Stimulated activated CD8-positive, alpha-beta memory T cell treated with anti-CD3 and anti-CD28 coated beads, Interleukin-7, amount 100 ng/mL, for 1 hour (primary cell): ENCODE measurements at places on chromosomes 3 and 15.

GRCh38 chr3:186782542-186783057 lies 777 bp upstream of the EIF4A2 start:
- DNase-seq = no peak

DNA sequence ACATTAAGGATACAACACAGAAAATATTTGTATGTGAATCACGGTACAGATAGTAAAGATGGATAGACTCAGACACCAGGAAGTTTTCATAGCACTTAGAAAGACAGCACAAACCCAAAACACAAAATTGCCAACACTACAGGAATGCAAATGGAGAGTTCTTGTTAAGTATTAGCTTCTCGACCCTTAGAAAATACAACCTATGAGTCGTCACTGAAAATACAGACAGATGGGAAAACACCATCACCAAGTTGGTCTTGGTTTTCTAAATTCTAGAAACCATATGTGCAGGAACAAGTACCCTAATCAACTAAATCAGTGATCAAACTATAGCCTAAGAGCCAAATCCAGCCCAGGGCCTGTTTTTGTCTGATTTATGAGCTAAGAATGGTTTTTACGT lies 50.7 kb downstream of the PEAK1 start:
- no peak for DNase-seq

GRCh38 chr3:191316876-191317603 lies 12.2 kb upstream of the CCDC50 start:
- no peak for DNase-seq

DNA sequence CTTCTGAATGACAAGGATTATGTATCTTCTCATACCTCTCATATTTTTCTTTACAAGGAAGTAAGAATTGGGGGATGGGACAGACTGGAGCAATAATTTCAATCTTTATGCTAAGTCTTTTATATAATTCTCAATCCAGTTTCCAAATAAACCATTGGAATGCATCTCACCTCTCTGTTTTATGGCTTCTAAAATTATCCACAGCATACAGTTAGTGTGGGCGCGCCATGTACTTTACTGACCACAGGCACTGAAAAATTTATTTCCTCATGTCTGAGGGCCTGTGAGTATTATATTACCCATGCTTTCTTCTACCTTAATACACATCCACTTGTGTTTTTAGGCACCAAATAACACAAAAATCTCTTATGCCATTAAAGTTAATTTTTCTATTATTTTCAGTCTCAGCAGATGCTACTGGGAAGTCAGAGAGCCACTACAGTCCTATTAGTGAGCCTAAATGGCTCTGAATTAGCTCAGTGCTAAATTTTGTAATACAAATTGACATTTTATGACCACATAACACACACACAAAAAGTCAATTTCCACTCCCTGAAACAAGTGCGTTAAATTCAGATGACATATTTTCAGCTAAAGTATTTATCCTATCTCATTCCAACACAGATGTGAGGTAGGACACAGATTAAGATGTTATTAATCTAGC lies 39.3 kb downstream of the SLITRK3 start:
- DNase-seq = no peak

DNA sequence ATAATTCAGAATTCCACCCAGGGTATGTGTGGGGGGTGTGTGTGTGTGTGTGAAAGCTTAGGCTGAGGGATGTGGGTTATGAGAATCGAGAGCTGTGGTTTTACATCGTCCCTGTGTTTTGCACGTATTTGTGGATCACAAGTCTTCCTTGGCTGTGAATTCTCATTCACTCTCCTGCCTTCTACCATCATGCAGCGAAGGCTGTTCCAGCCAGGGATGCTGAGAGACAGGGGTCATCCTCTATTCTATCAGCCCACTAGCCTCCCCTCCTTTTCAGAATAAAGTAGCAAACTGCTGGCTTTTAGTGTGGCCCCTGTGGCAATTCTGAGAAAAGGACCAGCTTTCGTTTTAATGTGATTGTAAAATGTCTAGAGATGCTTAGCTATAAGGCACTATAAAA lies 460.6 kb upstream of the NR2F2 start:
- no peak for DNase-seq

- no peak for DNase-seq
Measured at GRCh38 chr3:153553605-153553945, 391.5 kb downstream of the RAP2B start.

GRCh38 chr15:63736287-63736686 lies 97.5 kb downstream of the HERC1 start:
- no peak for DNase-seq

DNA sequence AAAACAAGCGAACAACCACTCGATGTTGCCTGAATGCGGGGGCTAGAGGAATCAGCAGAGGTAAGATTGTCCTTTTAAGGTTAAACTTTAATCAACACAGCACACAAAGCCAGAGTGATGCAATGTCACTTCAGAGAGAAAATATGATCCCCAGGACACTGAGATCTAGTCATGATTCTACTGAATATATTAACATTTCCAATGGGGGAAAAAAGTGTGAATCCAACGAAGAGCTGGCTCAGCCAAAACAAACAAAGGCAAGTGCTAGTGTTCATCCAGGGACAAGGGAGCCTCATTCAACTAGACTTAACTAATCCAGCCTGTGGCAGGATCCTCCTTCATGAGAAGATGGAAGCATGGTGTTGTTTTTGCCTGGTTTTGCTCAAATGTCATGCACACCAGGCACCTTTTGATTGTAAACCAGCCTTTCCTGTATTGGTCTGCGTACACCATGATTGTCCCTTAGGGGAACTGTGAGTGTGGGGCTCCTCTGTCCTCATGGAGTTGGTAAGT lies 35.8 kb downstream of the SCG5 start:
- no peak for DNase-seq

- no peak for DNase-seq
Measured at GRCh38 chr15:97977734-97978133, 17.2 kb downstream of the ARRDC4 start.

DNA sequence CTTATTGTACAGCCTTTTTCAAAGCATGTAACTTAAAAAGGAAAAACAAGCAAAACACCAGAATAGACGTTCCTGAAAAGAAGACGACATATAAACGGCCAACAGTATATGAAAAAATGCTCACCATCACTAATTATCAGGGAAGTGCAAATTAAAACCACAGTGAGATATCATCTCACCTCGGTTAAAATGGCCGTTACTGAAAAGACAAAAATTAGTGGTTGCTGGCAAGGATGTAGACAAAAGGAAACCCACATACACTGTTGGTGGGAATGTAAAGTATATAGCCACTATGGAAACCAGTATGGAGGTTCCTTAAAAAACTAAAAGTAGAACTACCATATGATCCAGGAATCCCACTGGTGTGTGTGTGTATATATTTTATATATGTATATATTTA lies 64.5 kb upstream of the MLF1 start:
- no peak for DNase-seq

DNA sequence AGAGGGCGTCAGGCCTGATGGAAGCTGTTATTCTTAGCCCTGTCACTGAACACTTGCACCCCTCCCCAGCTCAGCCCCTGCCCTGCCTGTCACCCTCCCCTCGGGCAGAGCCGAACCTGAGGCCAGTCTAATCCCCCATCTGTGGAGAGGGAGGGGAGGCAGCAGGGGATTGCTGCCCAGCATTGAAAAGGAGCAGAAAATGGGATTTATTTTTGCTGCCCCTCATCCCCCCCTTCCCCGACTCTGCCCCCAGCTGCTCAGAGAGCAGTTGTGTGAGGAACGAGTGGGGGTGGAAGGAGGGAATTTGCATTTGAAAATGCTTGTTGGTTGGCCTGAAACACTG lies 71.6 kb downstream of the EPHB3 start:
- DNase-seq = no peak

GRCh38 chr15:42348083-42348482 lies 11.2 kb upstream of the CAPN3 start:
- no peak for DNase-seq

GRCh38 chr15:63340878-63341277 lies 40.8 kb downstream of the CA12 start:
- DNase-seq = no peak

DNA sequence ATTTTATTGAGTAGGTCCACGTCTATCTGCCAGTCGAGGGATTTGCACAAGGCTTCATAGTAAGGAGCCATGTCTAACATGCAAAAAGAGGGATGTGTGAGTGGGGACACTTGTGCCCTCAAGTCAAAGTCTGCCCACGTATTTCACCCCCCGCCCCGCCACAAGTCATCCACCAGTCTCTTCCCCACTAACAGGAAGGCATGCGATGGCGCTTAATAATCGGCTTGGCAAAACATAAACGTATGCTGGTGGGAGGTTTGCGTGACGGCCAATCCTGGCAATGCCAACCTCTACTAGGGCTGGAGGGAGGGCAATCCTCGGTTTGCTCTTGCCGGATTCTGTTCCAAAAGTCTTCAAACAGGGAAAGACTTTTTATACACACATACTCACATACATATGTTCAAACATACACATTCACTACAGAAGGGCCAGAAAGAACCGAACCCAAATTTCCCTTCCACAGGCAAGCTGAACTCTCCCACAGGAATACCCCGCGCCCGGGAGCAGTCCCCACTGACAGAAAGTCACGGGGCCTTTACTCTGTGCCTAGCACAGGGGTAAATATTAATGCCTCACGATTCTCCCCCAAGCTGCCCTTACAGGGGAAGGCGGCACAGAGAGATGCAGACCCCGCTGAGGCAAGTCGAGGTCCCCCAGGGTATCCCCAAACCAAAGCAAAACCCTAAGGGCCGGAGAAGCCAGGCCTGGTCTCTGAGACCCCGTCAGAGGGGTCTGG lies 675 bp downstream of the PSMD6 start:
- no peak for DNase-seq

GRCh38 chr3:195087328-195087727 lies 183.6 kb downstream of the XXYLT1 start:
- no peak for DNase-seq

DNA sequence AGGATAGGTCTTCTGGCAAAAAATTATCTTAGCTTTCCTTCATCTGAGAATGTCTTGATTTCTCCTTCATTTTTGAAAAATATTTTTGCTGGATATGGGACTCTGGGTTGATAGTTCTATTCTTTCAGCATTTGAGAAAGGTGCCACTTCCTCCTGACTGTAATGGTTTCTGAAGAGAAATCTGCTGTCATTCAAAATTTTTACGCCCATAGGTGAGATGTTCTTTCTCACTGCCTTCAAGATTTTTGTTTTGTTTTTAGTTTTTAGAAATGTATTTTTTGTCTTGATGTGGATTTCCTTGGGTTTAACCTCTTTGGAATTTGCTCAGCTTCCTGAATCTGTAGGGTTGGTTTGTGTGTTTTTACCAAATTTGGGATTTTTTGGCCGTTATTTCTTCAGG lies 37.1 kb upstream of the ATP2B2 start:
- no peak for DNase-seq

DNA sequence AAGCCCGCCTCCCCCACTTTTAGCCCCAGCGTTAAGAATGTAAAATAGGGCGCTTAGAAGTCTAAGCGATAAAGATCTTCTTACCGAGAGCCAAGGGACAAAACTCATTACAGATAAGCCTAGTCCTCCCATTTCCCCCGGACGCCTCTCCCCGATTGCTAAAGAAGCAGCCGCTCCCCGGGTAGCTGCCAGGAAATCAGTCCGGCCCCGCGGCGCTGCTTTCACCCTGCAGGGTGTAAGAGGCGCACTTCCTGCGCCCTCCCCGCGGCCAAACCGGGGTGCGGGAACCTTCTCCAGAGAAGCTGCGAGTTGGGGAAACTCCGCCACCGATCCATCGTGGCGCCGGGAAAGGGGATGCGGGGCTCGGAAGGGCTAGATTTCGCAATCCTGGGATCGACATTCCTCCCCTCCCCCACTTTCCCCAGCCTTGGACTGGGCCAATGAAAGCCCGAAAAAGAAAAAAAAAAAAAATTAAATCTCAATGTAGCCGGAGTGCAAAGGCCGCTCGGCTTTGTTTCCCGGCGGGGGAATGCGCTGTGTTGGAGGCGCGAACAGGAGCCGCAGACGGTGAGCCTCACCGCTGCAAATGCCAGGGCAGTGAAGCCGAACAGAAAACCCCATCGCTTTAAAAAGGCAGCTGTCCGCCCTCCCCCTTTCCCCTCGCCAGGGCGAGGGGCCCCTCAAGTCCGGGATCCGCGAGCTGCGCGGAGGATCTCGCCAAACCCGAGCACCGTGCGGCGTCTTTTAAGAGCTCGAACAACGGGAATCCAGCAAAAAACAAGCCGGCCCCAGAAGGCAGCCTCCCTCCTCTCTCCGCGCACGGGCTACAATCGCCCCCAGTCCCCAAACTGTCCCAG lies 626 bp upstream of the PTPRG start:
- DNase-seq = no peak

DNA sequence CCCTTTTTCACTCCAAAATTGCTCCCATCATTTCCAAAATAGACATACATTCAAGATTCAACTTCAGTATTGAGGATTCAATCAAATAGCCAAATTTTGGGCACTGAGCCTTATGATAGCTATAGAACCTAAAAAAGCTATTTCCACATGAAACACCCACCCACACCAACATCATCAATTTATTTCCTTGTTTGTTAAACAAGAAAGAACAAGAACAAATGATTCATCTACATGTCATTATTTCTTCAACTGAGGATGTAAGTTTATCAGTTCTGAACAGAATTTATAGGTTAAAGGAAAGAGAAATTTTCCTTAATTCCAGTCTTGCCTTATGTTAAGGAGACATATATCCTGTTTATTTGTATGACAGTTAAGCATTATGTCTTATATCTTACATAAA lies 32.2 kb downstream of the DPPA2 start:
- DNase-seq = no peak

GRCh38 chr3:31768479-31769125 lies 212.5 kb downstream of the OSBPL10 start:
- DNase-seq = no peak

DNA sequence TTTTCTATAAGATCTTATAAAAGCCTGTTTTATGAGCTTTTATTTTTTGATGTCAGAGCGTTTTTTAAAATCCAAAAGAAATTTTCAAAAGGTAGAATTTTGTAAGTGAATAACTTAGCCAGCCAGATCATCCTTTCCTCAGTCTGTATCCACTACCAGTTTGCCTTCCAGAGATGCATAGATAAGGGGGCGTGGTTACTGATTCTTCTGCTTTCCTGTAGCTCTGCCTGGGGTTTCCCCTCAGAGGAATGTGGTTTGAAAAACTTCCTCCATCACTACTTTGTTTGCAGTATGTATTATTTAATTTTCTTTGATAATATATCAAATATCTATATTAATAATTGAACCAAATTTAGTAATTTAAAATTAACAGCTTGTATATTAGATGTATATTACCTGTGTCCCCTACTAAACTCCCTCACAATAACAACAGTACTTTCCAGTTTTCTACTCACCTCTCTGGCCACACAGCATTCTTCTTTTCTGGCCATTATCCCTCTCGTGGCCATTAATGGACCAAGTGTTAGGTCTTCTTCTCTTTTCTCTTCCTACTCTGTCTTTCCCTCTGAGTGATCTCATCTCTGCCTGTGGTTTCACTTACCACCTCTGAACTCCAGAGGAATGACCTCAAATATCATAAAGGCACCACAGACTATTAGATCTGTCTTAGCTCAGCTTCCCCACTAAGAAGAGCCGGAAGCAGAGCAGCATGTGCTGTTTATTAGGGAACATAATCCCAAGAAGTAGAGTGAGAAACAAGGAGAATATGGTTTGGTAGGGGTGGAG lies 239.7 kb downstream of the UBE2E2 start:
- no peak for DNase-seq

- DNase-seq = no peak
Measured at GRCh38 chr15:27084844-27085243, 113.9 kb downstream of the GABRG3 start.
